ENCODE measurements at places on chromosomes 12 and 14.

GRCh38 chr14:87794561-87794960 is 198.4 kb downstream of the GALC start:
- no peak for DNase-seq

GRCh38 chr14:55381040-55381439 is 30.6 kb downstream of the ATG14 start:
- no peak for DNase-seq

GRCh38 chr12:32917094-32917611 is 20.6 kb upstream of the PKP2 start:
- DNase-seq, result no peak

DNA sequence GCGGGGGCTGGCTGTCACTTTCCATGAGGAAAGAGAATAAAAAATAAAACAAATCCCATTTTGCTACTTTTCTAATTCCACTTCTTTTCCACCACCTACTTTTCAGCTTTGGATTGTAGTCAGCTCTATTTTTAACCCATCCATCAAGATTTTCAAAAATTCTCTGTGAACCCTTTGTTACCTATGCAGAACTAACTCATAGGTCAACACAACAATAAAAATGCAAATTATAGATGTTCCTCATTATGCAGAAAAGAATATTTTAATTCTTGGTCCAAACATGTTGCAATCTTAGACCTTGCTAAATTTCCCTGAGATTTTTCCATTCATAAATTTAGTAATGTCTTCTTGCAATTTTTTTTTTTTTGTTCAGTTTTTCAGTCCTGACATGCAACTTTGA is 454.5 kb downstream of the ADAMTS20 start:
- DNase-seq, result no peak

DNA sequence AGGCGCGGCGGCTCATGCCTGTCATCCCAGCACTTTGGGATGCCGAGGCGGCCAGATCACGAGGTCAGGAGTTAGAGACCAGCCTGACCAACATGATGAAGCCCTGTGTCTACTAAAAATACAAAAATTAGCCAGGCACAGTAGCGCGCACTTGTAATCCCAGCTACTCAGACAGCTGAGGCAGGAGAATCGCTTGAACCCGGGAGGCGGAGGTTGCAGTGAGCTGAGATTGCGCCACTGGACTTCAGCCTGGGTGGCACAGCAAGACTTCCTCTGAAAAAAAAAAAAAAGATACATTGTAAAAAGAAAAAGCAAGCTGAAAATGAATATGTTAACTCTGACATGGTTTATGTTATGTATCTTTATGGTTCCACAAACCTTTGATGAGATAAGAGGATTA is 33.6 kb downstream of the RPGRIP1 start:
- no peak for DNase-seq

- no peak for DNase-seq
Measured at GRCh38 chr14:55105991-55106390, 23.1 kb upstream of the LGALS3 start.

DNA sequence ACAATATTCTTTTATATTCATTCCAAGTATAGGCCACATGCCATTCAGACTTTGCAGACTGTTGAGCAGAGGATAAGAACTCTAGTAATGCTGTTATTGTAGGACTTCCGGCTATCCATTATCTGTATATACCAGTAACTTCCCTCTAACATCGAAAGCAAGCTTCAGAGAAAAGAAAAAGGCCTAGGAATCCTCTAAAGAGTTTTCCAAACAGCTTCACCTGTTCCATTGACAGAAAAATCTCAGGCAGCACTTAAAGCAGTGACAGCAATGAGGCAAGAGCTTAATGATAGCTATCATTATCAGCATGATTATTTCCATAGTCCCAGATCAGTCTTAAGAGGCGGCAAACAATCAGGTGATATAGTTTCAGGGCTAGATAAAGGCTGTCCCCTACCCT is 1.8 kb downstream of the CPNE8 start:
- no peak for DNase-seq

DNA sequence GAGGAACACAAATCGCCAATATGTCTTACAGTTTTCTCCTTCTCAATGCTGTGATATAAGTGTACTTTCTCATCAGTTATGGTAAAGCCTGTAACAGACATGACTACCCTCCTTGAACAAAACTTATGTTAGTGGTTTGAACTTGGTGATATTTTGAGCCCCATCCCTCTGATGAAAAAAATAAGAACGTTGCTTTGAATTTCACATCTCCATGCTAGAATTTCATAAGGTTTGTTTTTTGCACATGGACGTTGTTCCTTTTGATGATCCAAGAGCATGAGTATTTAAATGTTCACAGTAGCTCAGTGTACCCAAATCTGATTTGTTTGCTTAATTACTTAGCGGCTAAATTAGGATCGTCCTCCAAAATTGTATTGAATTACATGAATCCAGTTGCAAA is at the start of gene SLC15A5:
Gene SLC15A5, minus strand, starts transcription at position 101 of the 400 bp plus-strand sequence. Its CDS starts 0 bp downstream, at position 101.
- DNase-seq, result no peak

GRCh38 chr12:76290963-76291859 is 57.0 kb downstream of the BBS10 start:
- DNase-seq, result no peak

GRCh38 chr12:48907245-48907644 is 18.0 kb downstream of the FKBP11 start:
- DNase-seq, result no peak

DNA sequence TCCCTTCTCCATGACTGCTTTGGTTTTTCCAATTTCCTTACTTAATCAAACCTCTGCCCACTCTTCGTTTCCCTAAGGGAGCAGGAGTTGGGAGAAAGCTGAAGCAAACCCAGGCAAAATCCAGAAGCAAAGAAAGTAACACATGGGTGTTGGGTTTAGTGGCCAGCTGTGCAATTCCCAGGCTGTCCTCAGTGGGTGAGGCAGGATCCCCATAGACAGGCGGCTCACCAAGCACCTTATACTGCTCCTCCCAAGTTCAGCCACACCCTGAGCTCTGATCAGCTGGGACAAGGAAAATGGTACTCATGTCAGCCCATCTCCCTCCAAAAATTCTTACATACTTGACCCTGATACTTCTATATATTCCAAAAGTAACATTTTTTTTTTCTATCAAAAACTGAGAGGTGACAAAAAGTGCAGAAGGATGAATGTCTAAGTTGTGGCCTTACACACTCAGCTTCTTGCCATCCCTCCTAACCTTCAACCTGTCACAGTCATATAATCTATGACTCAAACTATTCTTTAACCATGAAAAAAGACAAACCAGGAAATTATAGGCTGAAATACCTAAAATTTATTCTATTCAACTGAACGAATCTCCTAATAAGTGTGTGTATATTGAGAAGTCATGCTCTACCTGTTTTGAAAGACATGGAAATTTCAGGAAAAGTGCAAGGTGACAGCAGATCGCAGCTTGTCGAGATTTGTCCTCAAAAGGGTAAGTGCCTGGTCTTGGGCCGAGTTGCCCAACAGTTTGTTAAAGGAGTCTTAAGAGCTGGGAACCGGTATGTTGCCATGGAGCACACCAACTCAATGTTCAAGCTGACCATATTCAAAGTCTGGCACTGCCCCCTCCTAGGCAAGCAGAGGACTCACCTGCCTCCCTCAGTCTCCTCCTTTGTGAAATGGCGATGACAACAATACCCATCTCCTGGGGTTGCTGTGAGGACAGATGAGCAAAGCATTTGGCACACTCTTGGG is 17.6 kb upstream of the ZFP36L1 start:
- DNase-seq, result no peak

DNA sequence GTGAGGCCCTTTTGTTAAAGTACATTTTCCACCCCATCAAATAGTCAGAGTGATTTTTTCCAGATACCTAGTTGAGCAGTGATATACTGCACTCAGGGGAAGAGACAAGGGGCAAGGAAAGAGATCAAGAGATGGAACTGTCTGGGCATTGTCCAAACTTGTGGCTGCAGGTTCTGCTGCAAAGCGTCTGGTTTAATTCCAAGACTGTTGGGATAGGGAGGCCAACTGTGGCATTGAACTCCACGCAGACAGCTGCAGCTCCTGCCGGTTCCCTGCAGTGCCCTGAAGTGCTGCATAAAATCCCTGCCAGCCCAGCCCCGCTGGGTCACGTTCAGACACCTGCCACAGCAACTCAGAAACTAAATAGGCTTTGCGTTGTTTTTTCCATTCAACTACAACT is 30.5 kb downstream of the RPH3A start:
- no peak for DNase-seq

DNA sequence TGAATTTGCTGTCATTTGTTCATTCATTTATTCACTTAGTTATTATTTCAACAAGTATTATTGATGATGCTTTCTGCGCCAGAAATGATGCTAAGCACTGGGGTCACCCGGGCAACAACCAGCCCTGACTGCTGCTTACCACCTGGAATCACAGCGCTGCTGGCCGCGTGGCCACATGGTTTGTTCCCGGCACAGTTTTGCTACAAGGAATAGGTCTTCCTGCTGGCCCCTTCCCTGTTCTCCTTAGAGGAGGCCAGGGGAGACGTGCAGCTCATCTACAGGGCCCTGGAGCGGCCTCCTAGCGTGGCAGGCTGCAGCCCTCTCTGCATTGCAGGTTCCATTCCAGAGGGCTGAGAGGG is 7.0 kb downstream of the JDP2 start:
- no peak for DNase-seq

- DNase-seq, result no peak
Measured at GRCh38 chr14:88546621-88547385, 8.0 kb downstream of the PTPN21 start.
